ENCODE measurements at places on chromosomes 1 and 21.

GRCh38 chr21:34807881-34808568 is 139.2 kb downstream of the CLIC6 start:
- DNase-seq, result peak; percentile 82

GRCh38 chr1:247453997-247454396 is 3.9 kb downstream of the OR2B11 start:
- no peak for DNase-seq

DNA sequence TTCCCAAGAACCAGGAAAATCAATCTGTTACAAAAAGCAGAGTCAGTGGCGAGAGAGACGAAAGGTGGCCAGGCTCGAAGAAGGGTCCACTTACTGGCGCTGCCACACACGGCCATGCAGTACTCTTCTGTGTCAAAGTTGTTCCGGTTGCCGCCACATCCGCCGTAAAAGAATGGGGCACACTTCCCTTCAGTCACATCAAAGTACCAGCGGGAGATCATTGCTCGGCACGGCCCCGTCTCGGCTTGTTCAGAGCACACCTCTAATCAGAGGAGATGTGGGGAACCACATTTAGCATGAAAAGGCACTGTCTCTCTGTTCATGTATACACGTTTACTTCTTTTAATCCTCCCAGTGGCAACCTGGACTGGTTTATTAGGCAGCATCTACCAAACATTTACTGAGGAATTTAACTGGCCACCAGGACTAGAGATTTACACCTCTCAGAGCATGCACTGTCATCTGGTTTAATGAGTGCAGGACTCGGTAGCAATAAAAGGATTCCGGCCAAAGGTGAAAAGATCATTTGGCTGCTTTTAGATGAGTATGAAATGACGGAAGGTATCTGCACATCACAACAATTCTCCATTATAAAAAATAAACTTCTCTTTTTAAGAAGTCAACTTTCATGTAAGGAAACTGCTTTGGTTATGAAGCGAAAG is 170.5 kb downstream of the APP start:
- DNase-seq, result peak; percentile 59

DNA sequence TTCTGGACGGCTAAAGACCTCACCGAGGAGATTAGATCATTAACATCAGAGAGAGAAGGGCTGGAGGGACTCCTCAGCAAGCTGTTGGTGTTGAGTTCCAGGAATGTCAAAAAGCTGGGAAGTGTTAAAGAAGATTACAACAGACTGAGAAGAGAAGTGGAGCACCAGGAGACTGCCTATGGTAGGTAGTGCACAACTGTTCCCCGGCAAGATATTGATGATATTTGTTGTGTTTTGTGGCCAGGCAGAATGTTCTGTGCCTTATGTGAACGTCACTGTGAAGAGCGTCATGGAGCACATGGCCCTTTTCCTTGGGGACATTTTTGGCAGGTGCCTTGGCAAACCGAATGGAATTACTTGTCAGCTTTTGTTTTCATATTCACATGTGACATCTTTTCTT is 191.7 kb downstream of the DISC1 start:
- DNase-seq, result no peak

DNA sequence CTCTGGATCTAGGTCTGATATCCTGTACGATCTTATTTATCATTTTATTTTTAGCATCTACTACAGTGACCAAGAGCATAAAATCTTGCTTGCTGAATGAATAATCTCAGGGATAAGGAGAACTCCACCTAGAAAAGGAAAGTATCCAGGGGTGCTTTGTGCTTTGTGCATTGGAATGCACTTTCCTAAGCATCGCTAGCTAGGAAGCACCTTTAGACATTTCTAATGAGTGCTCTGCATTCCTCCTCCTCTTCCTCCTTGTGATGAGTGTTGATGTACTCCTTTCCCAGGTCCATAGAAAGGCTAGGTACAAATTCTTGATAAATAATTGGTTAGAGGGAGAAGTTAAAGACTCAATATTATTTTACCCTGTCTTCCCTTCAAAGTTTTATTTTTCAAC is 31.4 kb downstream of the TCEANC2 start:
- no peak for DNase-seq

GRCh38 chr1:241985787-241986186 is 13.1 kb downstream of the MAP1LC3C start:
- no peak for DNase-seq

DNA sequence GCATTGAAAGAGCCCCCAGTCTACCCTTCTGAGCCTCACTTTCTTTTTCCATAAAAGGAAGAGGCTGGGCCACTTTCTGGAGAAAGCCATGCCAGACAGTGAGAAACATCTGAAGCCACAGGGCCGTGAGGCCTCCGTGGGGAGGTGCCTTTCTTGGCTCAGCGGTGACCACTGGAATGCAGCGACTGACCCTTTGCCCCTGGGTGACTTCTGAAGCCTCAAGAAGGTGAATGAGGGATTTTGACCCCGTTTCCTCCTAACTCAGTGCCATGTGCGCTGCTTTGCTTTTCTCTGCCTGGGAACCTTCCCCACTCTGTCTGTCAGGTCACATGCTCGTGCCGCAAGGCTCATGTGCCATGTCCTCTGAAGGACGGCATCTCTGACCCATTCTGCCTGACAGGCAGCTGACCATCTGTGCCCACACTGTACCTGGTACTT is 44.7 kb upstream of the A3GALT2 start:
- no peak for DNase-seq

DNA sequence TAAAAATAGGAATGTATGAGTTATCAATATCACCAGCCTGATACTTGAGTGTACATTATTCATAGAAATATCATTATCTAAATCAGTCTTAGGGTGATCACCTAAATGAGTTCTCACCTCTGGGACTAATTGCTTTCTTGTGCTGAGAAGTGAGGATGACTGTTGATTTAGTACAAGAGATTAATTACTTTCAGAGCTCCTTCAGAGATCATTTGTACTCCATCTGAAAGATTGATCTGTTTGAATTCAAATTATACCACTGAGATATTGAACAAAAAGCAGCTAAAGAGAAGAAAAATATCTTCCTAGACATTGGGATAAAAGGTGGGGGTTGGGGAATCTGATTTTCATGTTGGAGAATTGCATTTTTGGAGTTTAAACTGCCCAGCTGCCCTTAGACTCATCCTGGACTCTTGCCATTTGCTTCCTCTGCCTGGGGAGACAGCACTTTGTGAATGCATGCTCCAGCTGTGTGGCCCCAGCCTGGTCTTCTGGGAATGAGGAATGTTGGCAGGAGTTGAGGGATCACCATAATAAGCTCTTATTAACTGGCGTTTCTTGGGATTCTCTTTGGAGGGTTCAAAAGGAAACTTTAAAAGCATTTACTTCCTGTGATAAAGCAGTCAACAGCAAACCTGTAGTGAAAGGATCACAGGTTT is 19.7 kb upstream of the PGBD2 start:
- no peak for DNase-seq

DNA sequence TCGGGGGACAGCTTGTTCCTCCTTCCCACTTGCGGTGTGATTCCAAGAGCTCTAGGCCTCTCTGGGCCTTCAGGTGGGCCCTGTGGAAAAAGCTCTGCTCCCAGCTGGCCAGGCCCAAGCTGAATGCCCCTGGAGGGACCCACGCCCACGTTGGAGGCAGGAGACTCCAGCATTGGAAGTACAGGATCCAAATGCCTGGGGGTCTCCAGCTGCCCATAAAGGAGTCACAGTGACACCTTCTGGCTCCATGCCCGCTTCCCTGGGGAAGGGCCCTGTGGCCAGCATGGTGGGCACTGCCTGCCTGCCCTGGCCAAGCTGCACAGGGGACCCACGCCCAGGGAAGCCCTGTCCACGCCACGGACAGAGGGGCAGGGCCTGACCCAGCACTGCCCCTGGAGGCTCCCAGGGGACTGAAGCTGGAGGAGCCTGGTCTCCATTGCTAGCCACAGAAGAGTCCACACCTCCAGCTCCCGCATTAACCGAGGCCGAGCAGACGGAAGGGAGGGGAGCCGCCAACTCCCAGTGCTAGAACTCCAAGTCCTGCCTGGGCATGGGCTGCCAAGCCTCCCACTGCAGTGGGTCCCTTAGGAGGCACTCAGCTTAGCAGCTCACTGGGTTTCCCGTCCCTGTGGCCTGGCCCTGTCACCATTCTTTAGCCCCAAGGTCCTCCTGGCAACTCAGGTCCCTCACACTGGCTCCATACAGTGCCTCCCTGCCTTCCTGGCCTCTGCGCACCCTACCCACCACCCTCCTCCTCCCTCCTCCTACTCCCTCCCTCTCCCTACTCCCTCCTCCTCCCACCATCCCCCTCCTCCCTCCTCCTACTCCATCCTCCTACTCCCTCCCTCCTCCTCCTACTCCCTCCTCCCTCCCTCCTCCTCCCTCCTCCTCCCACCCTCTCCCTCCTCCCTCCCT is 41.9 kb downstream of the WNT9A start:
- no peak for DNase-seq

GRCh38 chr1:23810818-23811540 is 10.4 kb upstream of the GALE start:
- DNase-seq, result peak; percentile 78

Data from activated CD8-positive, alpha-beta memory T cell treated with anti-CD3 and anti-CD28 coated beads for 24 hours (primary cell).